Common myeloid progenitor, CD34-positive (primary cell): ENCODE measurements at places on chromosomes 2 and 18.

DNA sequence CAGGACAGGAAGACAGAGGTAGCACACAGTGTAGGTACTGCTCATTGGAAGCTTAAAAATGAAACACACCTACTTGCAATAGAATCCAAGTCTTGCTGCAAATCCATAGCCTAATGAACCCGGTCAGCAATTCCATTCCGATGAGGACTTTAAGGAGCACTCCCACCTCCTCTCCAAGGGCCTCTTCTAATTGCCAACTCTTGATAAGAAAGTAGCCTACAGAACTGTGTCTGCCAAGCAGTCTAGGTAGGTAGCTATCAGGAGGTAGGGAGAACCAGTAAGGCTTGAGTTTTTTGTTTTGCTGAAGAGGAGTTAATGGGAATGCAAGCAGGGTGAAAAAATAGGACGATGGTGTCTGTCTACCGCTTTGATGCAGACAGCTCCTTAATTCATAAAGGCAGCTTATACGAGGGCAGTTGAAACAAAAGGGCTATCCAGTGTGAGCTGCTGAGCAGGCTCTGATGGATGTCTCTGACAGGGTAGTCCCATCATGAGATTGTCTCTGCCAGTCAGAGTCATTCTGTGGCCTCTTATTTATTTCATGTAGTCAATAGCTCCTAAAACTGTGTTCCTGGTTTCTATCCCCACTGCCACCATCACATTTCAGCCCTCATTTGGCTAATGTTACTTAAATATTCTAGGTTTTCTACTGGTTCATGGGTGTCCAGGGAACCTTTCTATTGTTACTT is 155.6 kb upstream of the DNMT3A start:
- DNase-seq = no peak

- DNase-seq = no peak
These were observed 49.7 kb downstream of the TRIB2 start for GRCh38 chr2:12766421-12766879.

- peak; percentile 52 for DNase-seq
These were observed 800 bp downstream of the TTC21B start for GRCh38 chr2:165952741-165953211.

DNA sequence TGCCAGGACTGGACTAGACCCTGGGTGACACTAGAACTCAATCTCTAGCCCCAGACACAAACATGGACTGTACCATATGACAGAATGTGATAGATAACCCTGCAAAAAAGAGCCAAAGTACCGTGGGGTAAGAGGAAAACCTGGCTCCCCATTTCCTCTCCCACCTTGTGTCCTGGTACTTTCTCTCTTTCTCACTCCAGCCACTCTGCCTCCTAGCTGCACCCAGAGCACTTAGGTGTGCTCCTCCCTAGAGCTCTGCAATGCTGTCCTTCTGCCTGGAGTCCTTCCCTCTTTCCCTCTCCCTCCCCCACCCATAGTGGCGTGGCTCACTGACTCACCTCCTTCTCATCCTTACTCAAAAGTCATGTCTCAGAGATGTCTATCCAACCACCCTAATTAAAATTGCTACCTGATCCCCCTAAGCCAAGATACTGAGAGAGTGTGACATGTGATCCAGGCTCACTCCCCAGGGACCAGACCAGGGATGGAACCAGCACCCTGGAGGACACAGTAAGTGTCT is 171.3 kb downstream of the LOXHD1 start:
- no peak for DNase-seq

GRCh38 chr18:43009674-43010073 is 105.8 kb downstream of the RIT2 start:
- no peak for DNase-seq

DNA sequence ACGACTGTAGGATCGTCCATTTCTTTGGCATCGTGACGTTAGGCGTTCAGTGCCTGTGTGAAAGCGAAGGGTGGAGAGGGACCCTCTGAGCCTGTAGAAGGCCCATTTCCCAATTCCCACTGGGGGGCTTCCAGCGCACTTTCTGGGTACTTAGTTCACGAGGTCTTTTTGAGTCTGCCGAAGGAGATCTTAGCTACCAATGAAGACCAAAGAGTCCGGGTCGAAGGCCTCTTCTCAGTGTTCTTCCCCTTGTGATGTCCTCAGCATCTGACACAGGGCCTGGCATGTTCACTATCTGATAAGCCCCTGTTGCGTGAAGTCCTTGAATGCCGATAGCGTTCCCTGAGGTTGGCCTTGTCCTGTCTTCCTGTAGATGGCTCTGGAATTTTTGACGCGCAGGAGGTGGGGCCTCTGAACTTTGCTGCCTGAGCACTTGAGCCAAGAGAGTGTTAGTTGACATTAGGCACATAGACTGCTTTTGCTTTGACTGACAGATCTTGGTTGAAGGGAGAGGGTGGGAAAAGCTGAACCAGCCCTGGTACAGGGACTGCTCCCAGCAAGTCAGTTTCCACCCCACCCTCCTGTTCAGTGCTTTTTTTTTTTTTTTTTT is 52.8 kb downstream of the LDLRAD4 start:
- no peak for DNase-seq

GRCh38 chr2:162560291-162560690 is 216.4 kb downstream of the GCA start:
- DNase-seq = no peak

DNA sequence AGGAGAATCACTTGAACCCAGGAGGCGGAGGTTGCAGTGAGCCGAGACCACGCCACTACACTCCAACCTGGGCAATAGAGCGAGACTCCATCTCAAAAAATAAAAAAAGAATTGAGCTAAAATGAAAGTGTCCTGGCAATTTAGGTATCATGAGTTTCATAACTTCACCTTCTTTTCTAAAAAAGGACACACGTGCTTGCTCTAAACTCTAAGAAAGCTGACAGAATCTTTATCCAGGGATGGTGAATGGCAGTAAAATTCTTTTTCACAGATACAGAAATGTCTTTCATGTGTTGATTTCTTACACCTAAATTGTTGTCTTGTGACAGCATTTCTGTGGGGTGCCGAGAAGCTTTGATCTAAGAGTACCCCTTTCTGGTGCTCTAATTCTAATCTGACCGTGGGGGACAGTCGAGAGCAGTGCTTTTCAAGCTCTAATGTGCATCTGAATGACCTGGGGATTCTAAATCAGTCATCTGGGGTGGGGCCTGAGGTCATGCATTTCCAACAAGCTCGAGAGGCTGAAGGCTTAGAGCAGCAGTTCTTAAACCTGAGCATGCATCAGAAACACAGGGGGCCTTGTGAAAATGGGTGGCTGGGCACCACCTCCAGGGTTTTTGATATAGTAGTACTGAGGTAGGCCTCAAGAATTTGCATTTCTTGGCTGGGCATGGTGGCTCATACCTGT is 42.1 kb upstream of the REL start:
- no peak for DNase-seq

DNA sequence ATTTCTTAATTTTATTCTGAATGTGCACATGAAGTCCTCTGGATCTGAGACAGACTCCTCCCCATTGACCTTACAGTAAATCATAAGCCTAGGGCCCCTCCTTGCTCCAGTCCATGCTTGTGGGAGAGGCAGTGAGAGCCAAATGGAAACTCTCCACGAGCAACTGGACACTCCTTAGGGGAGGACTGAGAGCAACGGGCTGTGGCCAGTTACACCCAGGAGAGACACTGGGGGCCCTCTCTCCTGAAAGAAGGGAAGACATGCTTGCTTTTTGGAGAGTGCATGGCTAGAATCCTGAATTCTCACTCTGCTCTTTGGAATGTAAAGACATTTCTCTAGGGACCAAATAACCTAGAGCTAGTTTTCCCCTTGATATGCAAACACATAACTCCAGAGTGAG is 49.0 kb upstream of the BIN1 start:
- DNase-seq = no peak

- DNase-seq = no peak
These were observed 562.6 kb downstream of the SPAG16 start for GRCh38 chr2:213846856-213847255.

DNA sequence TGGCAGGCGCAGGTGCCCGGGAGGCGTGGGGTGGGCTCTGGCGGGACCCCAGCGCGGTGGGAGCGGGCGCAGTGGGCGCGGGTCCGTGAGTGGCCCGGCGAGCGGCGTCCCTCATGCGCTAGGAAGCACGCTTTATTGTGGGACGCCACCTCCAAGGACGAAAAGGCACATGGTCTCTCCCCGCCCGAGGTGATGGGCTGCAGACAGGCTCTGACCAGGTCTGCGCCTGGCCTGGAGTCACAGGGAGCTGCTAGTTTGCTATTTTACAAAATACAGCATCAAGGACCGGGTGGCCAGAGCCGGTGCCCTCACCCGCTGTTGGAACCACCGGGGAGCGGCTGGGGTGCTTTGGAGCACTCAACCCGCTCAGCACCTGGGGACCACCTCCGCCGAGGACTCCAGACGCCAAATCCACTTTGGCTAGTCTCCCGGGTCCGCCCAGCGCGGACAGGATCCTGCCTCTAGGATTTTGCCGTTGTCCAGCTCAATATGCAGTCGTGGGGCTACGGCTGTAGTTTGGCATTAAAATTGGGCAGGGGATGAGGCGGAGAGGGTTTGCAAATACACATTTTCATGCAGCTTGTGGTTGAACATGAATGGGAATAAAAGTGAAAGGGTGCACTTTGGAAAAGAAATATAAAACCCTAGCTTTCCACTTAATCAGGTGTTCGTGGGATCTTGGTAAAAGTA is 65.4 kb downstream of the LRRFIP1 start:
- DNase-seq = no peak

DNA sequence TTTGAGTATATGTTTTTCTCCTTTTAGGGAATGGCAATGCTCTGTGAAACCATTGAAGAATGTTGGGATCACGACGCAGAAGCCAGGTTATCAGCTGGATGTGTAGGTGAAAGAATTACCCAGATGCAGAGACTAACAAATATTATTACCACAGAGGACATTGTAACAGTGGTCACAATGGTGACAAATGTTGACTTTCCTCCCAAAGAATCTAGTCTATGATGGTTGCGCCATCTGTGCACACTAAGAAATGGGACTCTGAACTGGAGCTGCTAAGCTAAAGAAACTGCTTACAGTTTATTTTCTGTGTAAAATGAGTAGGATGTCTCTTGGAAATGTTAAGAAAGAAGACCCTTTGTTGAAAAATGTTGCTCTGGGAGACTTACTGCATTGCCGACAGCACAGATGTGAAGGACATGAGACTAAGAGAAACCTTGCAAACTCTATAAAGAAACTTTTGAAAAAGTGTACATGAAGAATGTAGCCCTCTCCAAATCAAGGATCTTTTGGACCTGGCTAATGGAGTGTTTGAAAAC is 82.3 kb downstream of the ACVR2A start:
- DNase-seq = no peak

GRCh38 chr2:173043476-173043875 is 32.2 kb upstream of the MAP3K20 start:
- no peak for DNase-seq

- no peak for DNase-seq
These were observed 138.2 kb downstream of the MBD2 start for GRCh38 chr18:54086046-54086802.

DNA sequence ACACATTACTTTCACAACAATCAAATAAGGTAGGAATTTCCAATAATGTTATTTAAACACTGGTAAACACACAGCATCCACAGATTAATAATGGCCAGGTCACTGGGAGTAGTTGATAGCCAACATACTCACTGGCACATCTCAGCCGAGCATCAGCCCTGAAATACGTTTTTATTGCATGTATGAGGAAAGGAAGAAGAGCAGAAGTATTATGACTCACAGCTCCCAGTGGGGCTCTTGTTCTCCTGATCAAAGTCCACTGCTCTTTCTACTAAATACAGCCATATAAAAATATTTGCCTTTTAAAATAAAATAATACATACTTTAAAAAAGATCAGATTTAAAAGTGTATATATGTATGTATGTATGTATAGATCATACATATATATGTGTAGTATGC is 999.6 kb downstream of the SUCLG1 start:
- no peak for DNase-seq

- DNase-seq = no peak
These were observed 1.7 kb upstream of the STAMBP start for GRCh38 chr2:73827018-73827417.

DNA sequence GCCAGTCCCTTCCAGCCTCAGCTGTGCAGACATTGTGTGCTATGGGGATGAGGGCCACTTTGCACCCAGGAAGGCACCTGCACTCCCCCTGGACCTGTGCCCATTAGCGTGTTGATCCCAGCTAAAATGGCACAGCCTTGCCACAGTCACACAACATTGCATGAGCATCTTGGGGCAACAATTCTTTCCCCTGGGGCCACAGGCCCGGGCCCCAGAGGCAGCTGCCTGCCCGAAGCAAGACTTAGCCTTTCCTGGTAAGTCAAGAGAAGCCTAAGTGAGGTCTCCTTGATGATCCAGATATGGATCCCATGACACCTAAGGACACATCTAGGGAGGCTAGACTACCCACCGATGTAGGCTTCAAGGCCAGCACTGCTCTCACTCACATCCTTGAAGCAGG is 202.1 kb downstream of the BCL11A start:
- DNase-seq = no peak

- DNase-seq = no peak
These were observed 26.8 kb downstream of the SULT1C2 start for GRCh38 chr2:108315444-108315934.
